NCI-H187 treated with DMSO at 0.1 percent for 48 hours (cell line): ENCODE measurements at places on chromosomes 1 and 21.

DNA sequence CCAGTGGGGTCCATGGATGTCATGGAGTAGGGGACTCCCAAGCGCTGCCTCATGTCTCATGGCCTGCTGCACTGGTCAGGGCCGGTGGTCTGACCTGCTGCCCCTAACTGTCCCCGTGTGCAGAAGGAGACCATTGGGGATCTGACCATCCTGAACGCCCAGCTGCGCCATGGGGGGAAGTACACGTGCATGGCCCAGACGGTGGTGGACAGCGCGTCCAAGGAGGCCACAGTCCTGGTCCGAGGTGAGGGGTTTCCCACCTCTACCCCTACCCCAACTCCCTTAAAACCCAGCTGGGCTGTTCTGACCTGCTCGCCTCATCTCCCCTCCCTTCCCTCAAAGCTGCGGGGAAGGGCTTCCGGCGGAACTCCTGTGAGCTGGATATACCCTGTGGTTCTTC, 18.6 kb downstream of the TMEM81 start:
- no peak for DNase-seq

DNA sequence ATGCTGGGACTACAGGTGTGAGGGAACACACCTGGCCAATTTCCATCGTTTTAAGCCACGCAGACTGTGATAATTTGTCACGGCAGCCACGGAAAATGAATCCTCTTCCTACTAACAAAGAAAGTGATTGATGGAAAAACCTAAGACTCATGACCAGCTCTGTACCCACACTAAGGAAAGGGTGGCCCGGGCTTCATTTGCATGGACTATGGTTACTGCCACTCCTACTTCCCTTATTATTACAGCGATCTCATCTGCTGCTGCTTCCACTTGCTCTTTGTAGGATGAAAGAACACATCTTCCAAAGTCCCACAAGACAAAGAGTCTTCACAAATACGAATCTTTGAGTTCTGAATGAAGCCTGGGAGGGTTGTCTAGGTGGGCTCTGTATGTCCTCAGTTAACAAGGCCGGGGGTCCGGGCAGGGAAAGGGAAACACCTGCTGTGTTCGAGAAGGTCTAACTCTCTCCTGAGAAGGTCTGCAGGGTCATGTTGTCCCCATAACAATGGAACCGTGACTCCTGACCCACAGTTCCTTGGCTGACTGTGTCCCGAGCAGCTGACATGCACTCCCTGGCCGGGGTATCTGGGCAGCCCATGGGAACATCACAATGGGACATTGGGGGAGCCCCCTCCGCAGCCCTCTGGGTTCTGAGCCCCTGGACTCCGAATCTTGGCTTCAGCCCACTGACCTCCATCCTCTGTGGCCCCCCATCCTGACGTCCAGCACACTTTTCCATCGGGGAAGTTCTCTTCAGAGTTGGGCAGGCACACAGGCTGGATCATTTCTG, 13.3 kb upstream of the TFF1 start:
- no peak for DNase-seq

GRCh38 chr1:18912550-18912949, 10.2 kb upstream of the ALDH4A1 start:
- no peak for DNase-seq

GRCh38 chr1:191963286-191963685, 195.0 kb upstream of the RGS18 start:
- no peak for DNase-seq

- DNase-seq, result no peak
Observed at GRCh38 chr1:77271852-77272580, 9.8 kb upstream of the AK5 start.
